ENCODE measurements at places on chromosomes 12 and 14.
A peak's percentile ranks its signal among the peaks of the same experiment; 100 is the strongest.

GRCh38 chr12:58211211-58211610 lies 269.8 kb downstream of the ATP23 start:
- DNase-seq, result no peak

DNA sequence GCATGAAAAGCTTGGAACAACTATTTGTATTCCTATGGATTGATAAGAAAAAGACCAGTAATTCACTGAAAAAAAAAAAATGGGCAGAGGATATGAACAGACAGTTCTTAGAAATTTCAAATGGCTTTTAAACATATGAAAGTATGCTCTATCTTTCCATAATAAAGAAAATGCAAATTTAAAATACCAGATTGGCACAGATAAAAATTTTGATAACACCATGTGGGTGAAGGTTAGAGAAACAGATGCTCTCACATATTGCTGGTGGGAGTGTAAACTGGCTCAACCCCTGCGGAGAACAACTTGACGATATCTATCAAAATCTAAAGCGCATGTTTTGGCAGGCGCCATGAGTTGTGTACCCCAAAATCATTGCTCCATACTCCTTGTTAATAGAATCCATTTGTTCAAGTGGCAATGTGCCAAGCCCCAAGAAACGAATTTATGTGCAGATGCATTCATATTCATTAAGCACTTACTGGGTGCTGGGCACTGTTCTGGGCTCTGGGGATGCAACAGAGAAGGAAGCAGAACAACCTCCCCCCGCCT lies 29.5 kb upstream of the TMPO start:
- no peak for DNase-seq

DNA sequence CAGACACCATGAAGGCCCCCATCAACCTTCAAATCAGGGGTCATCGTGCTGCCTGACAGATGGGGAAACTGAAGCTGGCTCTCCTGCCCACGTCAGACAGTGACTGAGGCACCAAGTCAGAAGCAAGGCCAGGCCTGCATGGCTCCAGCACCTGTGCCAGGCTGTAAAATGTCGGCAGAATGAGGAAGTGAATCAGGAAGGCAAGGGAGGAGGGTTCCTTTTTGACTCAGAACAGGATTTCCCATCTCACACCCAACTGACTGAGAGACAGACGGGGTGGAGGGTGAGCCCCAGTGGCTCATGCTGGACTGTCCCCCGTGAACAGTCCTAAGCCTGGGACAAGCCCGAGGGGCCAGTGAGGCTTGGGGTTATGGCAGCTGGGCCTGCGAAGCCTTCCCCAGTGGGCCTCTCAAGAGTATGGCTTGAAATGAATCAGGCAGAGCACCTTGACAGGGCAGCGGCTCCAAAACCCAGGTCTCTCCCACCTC lies 20.9 kb downstream of the SYNE3 start:
- no peak for DNase-seq

DNA sequence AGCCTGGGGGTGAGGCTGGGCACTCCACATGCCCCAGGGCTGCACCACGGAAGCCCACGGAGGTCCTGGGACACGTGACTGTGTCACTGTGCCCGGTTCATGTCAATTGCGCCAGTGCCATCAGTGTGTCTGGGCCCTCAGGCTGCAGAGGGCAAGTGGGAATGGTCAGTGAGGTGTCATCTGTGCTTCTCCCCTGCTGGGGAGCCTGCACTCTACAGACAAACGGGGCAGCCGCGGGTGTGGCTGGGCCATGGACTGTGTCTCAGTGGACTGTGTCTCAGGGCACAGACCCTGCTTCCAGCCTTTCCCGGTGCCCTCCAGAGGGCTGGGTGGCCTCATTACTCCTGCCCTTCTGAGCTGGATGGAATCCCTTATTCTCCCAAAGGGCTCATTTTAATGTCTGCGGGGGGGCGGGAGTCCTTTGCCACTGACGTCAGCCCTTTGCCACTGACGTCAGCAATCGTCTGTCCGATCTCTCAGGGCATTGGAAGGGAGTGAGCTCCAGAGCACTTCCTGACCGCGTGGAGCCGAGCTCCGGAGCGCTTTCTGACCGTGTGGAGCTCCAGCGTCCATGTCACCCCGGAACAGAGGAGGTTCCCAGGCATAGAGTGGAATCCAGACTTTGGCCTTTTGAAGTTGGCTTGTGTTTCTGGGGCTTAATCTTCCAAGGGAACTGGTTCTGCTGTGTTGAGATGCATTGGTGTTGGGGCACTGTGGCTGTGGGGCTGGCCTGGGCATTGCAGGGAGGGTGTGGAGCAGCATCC lies 72.4 kb downstream of the ADGRD1 start:
- DNase-seq, result no peak

GRCh38 chr14:100293497-100294212 lies 12.6 kb downstream of the SLC25A29 start:
- DNase-seq, result no peak

DNA sequence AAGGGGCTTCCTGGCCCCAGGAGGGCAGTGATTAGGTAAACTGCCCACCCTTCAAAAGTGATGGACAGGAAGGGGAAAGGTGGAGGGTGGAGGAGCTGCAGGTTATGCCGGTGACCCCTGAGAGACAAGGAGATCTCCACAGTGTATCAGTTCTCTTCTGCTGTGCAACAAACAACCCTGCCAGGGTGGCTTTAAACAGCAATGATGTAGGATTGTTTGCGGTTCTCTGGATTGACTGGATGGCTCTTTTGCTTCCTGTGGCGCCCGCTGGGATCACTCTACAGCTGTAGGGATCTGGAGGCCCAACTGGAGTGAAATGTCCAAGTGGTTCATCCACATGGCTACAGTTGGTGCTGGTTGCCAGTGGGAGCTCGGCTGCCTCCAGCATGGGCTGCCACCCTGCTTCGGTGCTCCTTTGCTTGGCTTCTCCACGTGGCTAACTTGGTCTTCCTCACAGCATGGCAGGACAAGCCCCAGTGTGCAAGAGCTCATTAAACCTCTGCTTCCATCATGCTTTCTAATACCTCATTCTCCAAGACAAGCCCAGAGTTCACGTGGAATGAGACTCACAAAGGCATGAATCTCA lies 8.6 kb upstream of the ANKRD9 start:
- DNase-seq, result no peak

- peak; percentile 72 for DNase-seq
Measured at GRCh38 chr12:67268335-67268895, 743 bp upstream of the CAND1 start.

GRCh38 chr12:53067074-53067992 lies 11.9 kb downstream of the SPRYD3 start:
- no peak for DNase-seq

- DNase-seq, result no peak
Measured at GRCh38 chr14:93042968-93043940, 72.5 kb downstream of the ITPK1 start.

GRCh38 chr14:34059925-34060650 lies 109.2 kb upstream of the EGLN3 start:
- peak; percentile 44 for DNase-seq

DNA sequence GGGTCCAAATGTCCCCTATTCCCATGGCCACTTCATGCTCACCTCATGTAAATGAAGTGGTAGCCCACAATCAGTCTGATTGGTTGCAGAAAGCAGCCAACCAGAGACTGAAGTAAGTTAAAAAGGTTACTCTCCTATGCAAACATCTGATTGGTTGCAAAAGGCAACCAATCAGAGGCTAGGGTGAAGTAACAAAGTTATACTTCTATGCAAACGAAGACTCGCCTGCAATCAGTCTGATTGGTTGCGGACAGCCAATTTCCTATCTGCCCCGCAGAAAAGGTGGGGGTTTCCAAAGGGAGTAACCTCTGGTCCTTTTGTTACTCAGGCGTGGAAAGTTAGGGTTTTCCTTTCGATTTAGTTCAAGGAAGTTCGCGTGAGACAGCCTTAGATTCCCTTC lies 208.1 kb upstream of the NEDD1 start:
- DNase-seq, result no peak

GRCh38 chr12:97324471-97324870 lies 138.1 kb upstream of the RMST start:
- no peak for DNase-seq

GRCh38 chr14:52545584-52546317 lies 6.6 kb downstream of the TXNDC16 start:
- no peak for DNase-seq

DNA sequence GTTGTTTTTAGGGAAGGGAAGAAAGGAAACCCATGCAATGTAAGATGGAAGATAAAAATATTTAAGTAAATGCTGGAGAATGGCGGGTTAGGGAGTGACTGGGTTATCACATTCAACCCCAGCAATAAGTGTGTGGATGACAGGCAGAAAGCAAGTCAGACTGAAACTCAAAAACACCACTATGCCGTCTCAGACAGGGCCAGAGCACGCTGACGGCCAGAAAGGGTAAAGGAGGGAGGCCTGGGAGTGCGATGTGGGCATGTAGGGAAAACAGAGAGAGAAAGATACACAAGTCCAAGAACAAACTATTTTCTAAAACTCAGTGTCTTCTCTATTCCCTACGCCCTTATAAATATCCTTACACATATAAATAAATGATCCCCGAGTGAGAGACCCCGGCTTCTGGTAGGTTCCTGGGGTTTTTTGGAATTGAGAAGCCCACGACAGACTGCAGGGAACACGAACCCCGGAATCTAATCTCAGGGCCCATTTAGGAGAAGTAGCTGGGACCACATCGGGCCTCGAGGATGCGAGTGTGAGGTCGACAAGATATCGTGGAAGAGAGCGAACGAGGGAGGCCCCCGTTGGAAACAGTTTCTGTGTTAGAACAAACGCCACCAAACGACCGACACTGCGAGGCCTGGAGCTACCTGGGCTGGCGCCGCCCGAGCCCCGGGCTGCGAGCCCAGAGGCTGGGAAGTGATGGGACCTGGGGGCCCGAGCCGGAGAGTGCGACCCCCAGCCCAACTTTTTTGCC lies 735 bp upstream of the OTX2 start:
- DNase-seq, result no peak

GRCh38 chr14:92470215-92470614 lies 43.4 kb upstream of the RIN3 start:
- no peak for DNase-seq

GRCh38 chr14:98886982-98887381 lies 385.0 kb downstream of the BCL11B start:
- no peak for DNase-seq

DNA sequence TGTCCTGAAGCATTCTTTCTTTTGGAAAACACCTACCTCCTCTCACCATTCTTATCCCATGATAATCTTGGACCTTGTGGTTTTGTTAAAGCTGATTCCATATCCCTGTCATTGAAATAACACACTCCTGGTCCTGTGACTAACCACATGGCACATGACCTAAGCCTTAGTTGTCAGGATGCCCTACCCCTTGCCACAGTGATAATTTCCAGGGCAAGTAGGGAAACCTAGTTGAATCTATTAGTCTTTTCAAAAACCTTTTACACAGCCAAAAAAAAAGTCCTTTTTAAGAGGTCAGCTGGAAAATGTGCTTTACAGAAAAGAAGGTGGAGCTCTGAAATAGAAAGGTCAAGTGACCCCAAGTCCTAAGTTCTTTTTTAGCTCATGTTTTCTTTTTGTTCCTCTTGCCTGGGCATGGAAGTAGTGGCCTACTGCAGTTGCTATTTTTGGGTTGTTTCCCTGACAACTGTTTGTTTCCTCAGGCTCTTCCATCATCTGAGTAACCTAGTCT lies 608.4 kb downstream of the LRFN5 start:
- DNase-seq, result no peak

DNA sequence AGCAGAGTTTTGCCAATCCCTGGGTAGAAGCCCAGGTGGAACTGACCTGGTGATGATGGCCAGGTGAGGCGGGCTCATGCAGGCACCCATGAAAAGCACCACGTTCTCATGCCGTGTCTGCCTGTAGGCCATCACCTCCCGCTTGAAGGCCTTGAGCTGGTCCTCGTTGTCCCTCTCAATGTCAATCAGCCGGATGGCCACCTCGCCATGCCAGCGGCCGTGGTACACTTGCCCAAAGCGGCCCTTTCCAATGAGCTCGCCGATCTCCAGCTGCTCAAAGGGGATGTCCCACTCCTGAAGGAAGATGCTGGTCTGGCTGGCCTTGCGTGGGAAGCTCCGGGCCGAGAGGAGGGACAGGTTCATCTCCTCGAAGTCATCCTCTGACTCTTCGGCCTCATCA lies 163.4 kb upstream of the NOS1 start:
- DNase-seq, result no peak

- no peak for DNase-seq
Measured at GRCh38 chr12:30092983-30093617, 309.4 kb upstream of the TMTC1 start.

GRCh38 chr12:89370850-89371249 lies 18.5 kb upstream of the DUSP6 start:
- no peak for DNase-seq

DNA sequence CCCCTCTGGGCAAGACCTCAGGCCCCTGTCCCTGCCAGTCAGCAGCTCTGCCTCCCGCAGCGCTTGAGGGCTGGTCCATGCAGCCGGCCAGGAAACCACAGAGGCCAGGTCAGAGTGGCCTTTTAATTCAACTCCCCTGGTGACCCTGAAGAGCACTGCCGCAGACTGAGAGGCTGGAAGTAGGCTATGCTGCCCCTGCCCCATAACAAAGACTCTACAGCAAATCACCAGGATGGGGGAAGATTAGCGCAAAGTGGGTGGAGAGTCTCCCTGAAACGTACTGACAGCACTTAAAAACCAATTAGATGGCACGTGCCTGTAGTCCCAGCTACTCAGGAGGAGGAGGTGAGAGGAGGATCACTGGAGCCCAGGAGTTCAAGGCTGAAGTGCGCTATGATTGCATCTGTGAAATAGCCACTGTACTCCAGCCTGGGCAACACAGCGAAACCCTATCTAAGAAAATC lies 70.5 kb downstream of the ITPK1 start:
- DNase-seq, result no peak

- DNase-seq, result peak; percentile 83
Measured at GRCh38 chr12:120528861-120529525, at the start of gene COQ5. Gene COQ5, minus strand, starts transcription at chr12:120529158. Its CDS starts 17 bp downstream, at chr12:120529141.

DNA sequence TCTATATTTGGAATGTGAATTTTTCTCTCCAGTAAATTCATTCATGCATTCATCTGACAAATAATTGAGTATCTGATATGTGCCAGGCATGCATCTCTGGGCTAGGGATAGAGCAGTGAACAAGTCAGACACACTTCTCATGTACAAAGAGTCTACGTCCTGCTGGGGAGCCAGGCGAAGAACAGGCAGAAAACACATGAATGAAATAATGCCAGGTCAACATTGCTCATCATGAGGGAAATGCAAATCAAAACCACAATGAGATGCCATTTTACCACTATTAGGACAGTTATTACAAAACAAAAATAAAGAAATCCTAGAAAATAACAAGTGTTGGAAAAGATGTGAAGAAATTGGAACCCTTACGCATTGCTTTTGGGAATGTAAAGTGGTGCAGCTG lies 90.3 kb downstream of the PAX9 start:
- no peak for DNase-seq

- no peak for DNase-seq
Measured at GRCh38 chr12:80018119-80018518, 81.2 kb upstream of the OTOGL start.
